Liver (tissue), 10 donors: ENCODE measurements at places on chromosomes 11 and 22. TPM values are rescaled to one million over a fixed set of nuclear protein-coding genes. Genes with fewer than 3 reads are reported as not detected.

RBFOX2 gene
- 32.7 TPM for total RNA-seq

C22orf31 gene
- 0.14 TPM for total RNA-seq

LINC01488 gene
- total RNA-seq = 0.59 TPM

DNA sequence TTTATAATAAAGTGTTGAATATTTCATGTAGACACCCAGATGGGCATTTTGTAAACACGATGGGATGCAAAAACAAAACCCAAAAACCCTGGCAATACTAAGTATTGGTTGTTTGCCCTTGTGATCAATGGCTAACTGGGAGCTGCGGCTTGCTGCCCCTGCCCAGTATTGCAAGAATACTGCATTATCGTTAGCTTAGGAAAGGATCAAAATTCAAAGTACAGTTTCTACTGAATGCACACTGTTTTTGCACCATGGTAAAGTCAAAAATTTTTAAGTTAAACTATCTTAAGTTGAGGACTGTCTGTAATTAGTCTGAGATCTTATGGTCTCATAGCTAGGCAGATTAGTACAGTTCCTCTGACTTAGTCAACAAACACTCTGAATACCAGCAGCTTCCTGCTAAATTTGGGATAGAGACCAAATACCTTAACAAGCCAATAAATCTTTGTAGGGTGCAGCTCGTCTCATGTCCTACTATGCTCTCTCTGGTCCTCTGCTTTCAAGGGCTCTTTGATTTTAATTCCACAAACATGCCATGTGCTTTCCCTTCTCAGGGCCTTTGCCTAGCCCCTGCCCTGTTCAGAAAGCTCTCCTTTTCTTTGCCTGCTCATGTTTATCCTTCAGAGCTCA is 4.0 kb downstream of the CCDC90B start:
- H3K4me3 ChIP-seq = peak overlapping the region; percentile 2
- H3K4me1 ChIP-seq = peaks cover 50% of the 10 kb centered on the region
- no peak overlapping the region for H3K27ac ChIP-seq
- H3K36me3 ChIP-seq = peaks cover 9% of the 10 kb centered on the region
- no peak for DNase-seq
- H3K27me3 ChIP-seq = no peaks in the 10 kb centered on the region

MISFA gene
- total RNA-seq = not detected

- no peak overlapping the region for H3K4me3 ChIP-seq
- H3K4me1 ChIP-seq = no peaks in the 10 kb centered on the region
- H3K36me3 ChIP-seq = no peaks in the 10 kb centered on the region
- DNase-seq = no peak
- no peak overlapping the region for H3K27ac ChIP-seq
- no peaks in the 10 kb centered on the region for H3K27me3 ChIP-seq
Observed at GRCh38 chr11:128916681-128917080, 25.5 kb downstream of the KCNJ5 start.
